Activated T-cell treated with anti-CD3 and anti-CD28 coated beads for 1 hour (primary cell): ENCODE measurements at places on chromosomes 2 and 18.

- DNase-seq: no peak
Measured at GRCh38 chr2:36357847-36358659, 2.5 kb downstream of the CRIM1 start.

DNA sequence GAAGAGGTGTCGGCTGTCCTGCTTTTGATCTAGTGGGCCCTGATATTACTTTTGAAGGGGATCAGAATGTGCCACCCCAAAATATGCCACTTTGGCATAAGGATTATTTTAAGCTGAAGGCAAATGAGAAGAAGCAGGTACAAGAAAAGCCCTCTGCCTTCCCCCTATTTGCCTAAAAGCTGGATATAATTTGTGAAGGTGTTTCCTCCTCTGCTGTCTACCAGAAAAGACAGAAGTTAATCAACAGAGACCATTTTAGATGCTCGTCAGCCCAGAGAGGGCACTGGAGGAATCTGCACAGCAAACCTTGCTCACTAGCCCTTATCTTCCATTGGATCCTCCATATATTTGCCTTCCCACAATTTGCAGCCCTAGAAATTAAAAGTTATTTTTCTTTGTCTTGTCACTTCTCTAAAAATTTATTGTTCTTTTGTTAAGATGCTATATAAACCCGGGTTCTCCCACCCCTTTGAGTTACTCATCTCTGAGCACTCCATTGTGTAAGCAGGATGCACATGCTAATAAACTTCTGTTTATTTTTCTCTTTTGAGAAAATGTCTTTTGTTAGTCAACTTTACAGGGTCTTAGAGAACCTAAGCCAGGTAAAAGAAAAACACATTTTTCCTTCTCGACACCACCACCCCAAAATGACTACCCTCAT is 163.2 kb upstream of the SLC1A4 start:
- no peak for DNase-seq

DNA sequence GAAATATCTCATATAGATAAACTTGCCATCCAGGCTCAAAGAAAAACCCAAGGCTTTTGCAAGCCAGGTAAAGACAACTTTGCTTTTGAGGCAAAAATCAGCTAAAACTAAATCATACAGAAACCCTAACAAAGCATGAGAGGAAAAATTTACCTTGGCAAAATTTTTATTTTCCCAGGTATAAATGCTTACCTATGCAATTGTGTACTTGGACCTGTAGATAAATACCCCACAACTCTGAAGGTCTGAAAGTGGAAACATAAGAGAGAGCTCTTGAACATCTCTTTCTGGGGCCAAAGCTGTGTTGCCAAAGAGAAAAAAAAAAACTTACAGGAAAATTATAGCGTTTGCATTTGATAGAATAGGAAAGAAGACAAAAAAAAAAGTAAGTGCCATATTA is 14.6 kb upstream of the CSRNP3 start:
- no peak for DNase-seq

DNA sequence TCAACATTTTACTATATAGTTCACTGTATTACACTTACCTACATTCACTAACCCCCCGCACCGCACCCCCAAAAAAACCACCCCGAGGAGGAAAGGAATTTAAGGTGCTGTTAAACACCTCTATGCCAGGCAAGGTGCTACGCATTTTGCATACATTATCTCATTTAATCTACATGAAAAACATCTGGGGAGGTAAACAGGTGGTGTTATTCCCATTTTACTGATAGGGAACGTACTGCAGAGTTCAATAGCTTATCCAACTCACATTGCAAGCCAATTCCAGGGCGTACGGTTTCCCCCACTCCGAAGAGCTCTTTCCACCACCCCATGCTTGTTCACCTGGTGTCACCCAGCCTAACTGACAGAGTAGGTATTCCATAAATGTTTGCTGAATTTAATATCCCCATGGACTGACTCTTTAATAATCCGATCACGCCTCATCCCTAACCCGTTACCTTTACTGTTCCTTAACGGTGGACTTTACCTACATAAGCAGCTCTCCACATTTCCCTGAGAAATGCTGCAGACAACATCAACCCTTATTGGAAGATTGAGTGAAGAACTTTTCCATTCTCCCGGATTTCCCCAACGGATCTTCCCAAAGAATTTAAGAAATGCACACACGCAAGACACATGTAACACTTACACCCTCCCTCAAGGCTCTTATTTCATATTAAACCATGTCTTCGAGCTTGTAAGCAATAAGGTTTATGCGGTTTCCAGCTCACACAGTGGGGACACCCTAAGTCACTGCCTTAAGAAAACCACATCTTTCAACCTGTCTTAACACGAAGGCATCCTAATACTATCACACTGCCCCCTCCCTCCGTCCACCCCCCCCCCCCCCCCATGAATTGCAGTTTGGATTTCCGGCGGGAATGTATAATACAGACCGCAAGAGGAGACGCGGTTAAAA is 1.2 kb downstream of the RAPH1 start:
- no peak for DNase-seq

- no peak for DNase-seq
Measured at GRCh38 chr2:126811101-126811500, 87.6 kb upstream of the TEX51 start.
